ENCODE measurements at places on chromosomes 16 and 17.

- no peak for DNase-seq
Observed at GRCh38 chr16:23401139-23401538, 51.9 kb downstream of the COG7 start.

- DNase-seq = no peak
Observed at GRCh38 chr16:85652431-85653221, 36.1 kb downstream of the GINS2 start.

GRCh38 chr16:369275-369865, 968 bp downstream of the MRPL28 start:
- DNase-seq = no peak

DNA sequence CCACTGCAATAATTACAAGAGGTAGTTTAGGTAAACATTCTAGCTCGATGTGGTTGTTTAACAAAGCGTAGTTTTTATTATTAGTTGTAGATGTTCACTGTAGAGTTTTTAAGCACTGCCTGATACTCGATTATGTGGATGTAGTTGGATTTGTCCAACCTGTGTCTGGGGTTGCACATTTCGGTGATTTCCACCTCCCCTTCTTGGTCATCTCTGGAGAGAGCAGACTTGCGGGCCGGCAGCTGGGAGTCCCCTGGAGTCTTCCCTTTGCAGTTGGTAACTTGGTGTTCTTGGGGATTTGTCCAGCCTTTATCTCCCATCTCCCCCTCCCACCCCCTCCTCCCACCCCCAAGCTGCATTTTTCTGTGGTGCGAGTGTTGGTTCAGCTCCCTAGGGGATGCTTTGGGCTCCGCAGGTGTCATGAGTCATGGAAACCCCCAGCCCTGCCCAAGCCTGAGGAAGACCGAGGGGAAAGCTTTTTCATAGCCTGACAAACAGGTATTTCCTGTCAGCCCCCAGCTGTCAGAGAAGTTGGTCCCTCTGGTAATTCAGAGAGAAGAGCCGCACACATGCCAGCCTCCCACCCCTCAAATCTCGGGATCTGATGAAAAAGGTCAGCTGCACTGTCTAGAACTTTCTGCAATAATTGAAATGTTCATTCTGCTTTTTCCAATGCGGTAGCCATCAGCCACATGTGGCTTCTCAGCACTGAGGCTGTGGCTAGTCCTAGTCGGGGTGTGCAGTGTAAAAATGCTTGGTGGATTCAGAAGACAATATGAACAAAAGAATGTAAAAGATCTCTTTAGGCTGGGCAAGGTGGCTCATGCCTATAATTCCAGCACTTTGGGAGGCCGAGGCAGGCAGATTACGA, 50.3 kb downstream of the KSR1 start:
- DNase-seq = no peak

- DNase-seq = no peak
Observed at GRCh38 chr17:81599719-81600486, 37.0 kb downstream of the NPLOC4 start.

DNA sequence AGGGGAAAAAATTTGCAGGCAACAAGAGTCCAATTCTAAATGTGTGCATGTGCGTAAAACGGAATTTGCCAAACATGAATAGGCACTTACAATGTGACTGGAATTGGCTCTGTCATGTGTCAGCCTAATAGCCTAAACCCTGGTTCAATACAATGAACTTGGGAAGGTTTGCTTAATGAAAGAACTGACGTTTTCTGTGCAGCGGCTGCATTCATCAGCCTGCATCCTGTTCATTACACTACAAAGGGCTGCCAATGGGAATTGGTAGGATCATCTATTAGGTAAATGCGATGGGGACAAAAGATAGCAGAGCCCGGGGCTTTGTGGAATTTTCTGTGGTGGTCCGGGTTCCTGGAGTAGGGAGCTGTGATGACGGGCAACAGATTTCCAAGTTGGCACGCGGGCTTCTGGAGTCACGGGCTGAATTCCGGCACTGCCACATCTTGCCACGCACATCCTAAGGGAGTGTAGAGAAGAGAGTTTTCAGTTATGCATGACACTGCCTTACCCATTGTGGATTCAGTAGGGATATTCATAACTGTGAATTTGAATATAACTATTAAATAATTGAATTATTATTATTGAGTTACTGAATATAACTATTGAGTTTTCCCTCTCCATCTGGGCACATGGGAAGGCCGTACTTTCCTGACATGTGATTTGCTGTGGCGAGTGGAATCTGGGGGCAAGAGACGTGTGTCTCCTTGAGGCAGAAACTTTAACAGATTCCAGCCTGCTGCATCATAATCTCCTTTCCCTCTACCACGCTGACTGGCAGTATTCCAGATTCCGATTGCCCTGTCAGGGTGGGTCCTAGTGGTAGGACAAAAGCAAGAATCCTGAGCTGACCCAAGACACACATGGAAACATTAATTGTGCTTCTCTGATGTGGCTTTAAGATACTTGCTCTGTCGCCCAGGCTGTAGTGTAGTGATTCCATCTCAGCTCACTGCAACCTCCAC, 565.6 kb downstream of the WWOX start:
- DNase-seq = no peak

DNA sequence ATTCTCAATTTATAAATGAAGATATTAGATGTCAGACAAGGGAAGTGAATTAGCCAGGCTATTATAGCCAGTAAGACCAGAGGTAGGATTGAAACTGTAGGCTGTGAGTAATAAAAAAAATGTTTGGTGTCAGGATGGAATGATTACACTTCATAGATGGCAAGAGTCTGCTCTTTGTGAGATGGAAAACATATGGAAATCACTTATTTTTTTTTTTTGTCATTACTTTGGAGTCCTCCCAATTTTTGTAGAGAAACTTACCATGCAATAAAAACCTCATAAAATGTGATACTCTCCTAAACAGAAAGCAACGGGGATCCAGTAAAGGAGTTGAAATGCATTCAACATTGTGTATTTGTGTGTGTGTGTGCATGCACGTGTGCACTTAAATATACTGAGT, 532.7 kb upstream of the CDH8 start:
- DNase-seq = no peak

- DNase-seq = no peak
Observed at GRCh38 chr17:9705745-9706144, 60.4 kb downstream of the USP43 start.

DNA sequence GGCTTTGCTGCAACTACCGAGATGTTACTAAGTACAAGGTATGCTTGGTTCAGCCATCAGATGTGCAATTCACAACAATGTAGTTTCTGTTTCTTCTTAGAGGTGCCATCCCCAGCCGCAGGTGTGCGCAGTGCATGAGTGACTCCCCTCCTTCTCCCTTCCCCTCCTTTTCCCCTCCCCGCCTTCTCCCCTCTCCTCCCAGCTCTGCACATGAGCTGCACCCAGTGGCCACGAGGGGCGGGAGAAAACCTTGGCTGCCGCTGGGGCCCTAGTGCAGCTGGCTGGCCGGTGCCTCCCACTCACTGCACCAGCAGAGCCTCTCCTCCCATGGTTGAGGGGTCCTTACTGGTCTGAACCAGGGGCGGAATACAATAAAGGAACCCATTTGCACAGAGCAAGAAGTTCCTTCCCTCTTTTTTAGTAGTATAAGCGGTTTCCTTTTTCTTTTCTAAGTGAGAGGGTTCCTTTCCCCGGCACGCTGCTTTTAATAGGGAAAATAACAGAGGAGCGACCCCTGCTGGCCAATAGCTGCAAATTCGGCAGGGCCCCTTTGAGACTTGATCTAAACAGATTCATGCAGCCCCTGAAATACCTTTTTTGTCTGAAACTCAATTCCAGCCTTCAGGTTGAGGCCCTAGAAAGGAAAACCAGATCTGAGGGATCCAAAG, 7.8 kb upstream of the CCL15 start:
- no peak for DNase-seq

- DNase-seq = no peak
Observed at GRCh38 chr17:19260958-19261357, 23.8 kb downstream of the EPN2 start.
